Stimulated activated CD4-positive, alpha-beta T cell treated with anti-CD3 and anti-CD28 coated beads, TNF-alpha, amount 100 ng/mL, for 24 hours (primary cell): ENCODE measurements at places on chromosomes 5 and 9.
A peak's percentile ranks its signal among the peaks of the same experiment; 100 is the strongest.

- no peak for DNase-seq
Measured at GRCh38 chr5:133371371-133372155, 240.8 kb downstream of the FSTL4 start.

GRCh38 chr5:154368041-154368800, 77.6 kb upstream of the SAP30L start:
- DNase-seq, result no peak

GRCh38 chr9:117868594-117868993, 164.4 kb downstream of the TLR4 start:
- DNase-seq, result no peak

DNA sequence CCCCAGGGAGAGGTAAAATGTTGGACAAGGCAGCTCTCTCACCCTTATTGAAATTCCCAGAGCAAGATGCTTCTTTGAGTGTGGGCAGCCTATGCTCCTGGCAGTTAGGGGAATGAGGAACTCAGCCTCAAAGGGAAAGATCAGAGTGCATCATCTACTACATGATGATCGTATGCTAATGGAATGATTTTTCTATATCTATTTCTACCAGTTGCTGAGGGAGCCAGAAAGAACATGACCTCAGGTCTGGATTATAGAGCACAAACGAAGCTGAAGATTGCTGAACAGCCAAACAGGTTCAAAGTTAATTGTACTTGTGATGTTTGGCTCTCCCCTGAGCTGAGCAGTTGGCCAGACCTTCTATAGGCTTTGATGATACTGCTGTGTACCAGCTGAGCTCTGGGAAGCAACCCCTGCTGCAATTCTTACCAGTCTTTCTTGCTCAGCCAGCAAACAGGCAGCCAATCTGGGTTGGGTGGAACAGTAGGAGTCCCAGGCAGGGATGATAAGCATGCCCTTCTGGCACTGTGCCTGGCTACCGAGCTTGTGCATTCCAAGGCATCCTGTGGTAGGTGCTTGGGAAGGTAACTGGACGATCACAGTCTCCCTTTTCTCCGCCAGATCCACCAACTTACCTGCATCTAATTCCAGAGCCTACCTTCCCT, 10.3 kb upstream of the FBXL7 start:
- no peak for DNase-seq

- peak; percentile 9 for DNase-seq
Measured at GRCh38 chr9:88387552-88388202, 567 bp upstream of the SPIN1 start.

- DNase-seq, result no peak
Measured at GRCh38 chr9:106916466-106917235, 53.7 kb downstream of the ZNF462 start.

GRCh38 chr5:2989517-2989916, 238.0 kb upstream of the IRX2 start:
- DNase-seq, result no peak

DNA sequence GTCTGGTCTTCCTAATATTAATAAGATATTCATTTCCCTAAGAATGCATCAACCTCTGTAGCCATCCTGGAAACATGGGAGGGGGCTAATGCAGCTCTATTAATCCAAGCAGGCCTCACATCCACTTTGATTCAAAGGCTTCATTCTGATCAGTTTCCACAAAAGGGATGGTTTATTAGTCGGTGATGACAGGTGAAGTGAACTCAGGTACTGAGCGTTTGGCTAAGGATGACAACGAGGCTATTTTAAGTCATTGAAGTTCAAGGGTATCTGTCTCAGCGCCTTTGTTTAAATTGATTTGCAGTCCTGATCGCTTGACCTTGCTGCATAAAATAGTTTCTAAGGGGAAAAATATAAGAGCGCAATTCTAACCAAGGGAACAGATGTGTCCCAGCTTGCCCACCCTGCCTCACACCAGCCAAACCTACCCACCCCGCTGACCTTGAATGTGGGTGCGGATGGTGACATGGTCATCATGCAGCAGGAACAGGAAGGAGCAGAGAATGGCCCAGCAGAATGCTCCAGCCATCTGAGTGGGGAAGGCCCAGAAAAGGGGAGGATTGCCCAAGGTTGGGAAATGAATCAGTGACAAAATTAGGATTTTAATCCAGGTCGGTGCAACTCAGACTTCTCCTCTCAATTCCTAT, 70.5 kb upstream of the ZNF618 start:
- DNase-seq, result no peak

GRCh38 chr5:111743512-111743911, 13.5 kb downstream of the NREP start:
- no peak for DNase-seq

- no peak for DNase-seq
Measured at GRCh38 chr5:58281189-58281588, 178.7 kb downstream of the PLK2 start.
